Placental pericyte (primary cell): ENCODE measurements at places on chromosomes 5 and 9. TPM values are rescaled to one million over a fixed set of nuclear protein-coding genes. Genes with fewer than 3 reads are reported as not detected.

The HAVCR1 gene
- total RNA-seq = 0.88 TPM in 1 of 2 replicates, not detected in the other

The EIF4E1B gene
- total RNA-seq = not detected in 2 replicates

The HIGD2A gene
- 29.6 and 39.8 TPM in 2 replicates for total RNA-seq

The NREP gene
- total RNA-seq = 68.3 and 234 TPM in 2 replicates

The RORB gene
- under 0.01 and 0.72 TPM in 2 replicates for total RNA-seq

The CTXN3 gene
- not detected in 2 replicates for total RNA-seq

The PCDHGB2 gene
- 2.2 and 3.1 TPM in 2 replicates for total RNA-seq

The TMEM252 gene
- not detected in 2 replicates for total RNA-seq

The PFN3 gene
- total RNA-seq = not detected in 2 replicates

The SEMA6A gene
- 1.1 TPM in 2 replicates for total RNA-seq

The PCDHB14 gene
- total RNA-seq = 0.29 and 0.44 TPM in 2 replicates

The PCDHAC1 gene
- total RNA-seq = under 0.01 TPM in 1 of 2 replicates, not detected in the other

The NPR3 gene
- 2.0 and 6.4 TPM in 2 replicates for total RNA-seq

The SYK gene
- total RNA-seq = under 0.01 TPM in 1 of 2 replicates, not detected in the other

The PPP3R2 gene
- total RNA-seq = not detected in 2 replicates
